ENCODE measurements at places on chromosomes 4 and X. TPM values are rescaled to one million over a fixed set of nuclear protein-coding genes. Genes with fewer than 3 reads are reported as not detected.

FAM9B gene
- total RNA-seq = not detected

RASGEF1B gene
- total RNA-seq = 2.0 TPM

F11 gene
- total RNA-seq = not detected

RHOXF2B gene
- total RNA-seq = not detected

TNIP2 gene
- total RNA-seq = 65.7 TPM

UGT2A1 gene
- total RNA-seq = not detected

KLKB1 gene
- total RNA-seq = not detected

HCCS gene
- 4.7 TPM for total RNA-seq

ZDHHC15 gene
- 0.18 TPM for total RNA-seq

PPP4R3C gene
- not detected for total RNA-seq

TCEAL6 gene
- not detected for total RNA-seq

AMBN gene
- total RNA-seq = not detected

SERPINA7 gene
- total RNA-seq = not detected
